ENCODE measurements at places on chromosomes 3 and 15.

- no peak for DNase-seq
These were observed 75.2 kb downstream of the LSM3 start for GRCh38 chr3:14253707-14254382.

DNA sequence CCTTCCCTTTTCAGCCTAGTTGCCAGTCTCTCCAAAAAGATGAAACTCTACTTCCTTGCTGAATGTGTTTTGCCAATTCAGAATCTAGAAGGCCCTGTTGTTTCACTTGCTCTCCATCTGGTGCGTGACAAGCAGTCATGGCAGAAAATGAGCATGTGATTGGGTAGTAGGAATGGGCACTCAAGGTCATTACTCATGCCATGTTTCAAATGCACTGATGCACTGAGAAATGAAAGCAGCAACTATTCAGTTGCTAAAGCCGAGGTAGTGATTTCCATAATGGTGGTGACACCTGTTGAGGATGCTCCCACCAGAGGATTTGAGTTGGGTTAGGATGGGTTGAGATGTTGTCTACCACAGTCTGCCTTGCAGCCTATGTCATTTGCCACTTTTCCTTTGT lies 12.7 kb downstream of the ZBTB38 start:
- DNase-seq = no peak

GRCh38 chr15:90648137-90649070 lies 68.7 kb upstream of the BLM start:
- DNase-seq = peak; percentile 95

DNA sequence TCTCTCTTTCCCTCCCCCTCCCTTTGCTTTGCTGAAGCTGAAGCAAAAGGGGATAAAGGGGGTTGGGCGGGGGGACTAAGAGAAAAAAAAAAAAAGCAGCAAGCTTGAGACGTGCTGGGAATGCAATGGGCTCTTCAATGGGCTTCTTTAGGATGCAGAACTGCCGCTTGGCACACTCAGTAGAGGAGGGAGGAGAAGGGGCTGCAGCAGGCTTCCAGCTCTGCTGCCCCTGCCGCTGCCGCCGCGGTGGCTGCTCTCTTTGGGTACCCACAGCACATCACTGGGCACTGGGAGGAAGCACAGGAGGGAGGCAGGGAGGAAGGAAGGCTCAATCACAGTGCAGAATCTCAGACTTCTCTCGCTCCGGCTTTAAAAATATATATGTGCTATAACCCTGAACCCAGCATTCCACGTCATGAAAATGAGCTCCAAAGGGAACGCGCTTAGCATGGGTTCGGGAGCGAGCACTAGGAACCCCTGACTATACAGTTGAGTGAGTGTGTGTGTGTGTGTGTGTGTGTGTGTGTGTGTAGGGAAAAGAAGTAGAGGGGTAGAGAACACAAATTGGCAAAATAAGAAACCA lies 3.5 kb downstream of the SLITRK3 start:
- DNase-seq = no peak

- DNase-seq = no peak
These were observed 914.5 kb upstream of the EPHA6 start for GRCh38 chr3:95899911-95900310.

DNA sequence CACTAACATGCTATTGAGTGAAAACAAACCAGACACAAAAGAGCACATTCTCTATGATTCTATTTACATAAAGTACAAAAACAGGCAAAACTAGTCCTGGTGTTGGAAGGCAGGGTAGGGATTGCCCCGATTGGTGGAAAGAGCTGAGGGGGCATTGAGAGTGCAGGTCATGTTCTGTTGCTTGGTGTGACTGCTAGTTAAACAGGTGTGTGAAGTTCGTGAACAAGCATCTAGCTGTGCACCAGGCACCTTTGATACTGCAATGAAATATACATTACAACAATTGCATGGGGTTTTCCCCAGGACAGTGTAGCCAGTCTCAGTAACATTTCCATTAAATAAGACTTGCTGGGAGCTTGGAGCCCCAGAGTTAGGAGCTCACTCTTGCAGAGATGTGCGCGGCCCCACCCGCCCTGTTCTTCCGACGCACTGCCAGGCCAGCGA lies 26.3 kb upstream of the THRB start:
- DNase-seq = no peak

- DNase-seq = peak; percentile 1
These were observed 25.2 kb downstream of the GOLGA6D start for GRCh38 chr15:75307778-75308390.

GRCh38 chr15:43852607-43853006 lies 25.8 kb downstream of the WDR76 start:
- no peak for DNase-seq

- DNase-seq = no peak
These were observed 87.7 kb downstream of the ATP10A start for GRCh38 chr15:25775317-25775912.

DNA sequence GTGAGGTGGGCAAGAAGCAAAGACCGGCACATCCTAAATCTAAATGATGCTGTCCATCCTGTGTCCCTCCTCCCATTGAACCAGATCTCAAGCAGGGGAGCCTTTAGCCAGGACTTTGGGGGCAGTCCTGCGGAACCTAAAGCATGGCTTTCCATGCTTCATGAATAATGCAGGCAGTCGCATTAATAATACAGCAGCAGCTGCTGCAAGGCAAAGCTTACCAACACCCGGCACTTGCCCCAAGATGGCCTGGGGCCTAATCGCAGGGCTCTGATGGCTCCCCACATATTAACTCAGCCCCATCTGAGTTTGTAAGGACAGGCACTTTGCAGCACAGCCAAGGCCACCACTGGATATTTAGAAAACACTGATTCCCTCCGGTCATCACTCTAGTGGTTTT lies 114.4 kb downstream of the NTRK3 start:
- DNase-seq = no peak

- peak; percentile 85 for DNase-seq
These were observed 3.0 kb downstream of the SLC51A start for GRCh38 chr3:196219194-196219969.

GRCh38 chr15:77040673-77041072 lies 30.2 kb downstream of the TSPAN3 start:
- DNase-seq = no peak

DNA sequence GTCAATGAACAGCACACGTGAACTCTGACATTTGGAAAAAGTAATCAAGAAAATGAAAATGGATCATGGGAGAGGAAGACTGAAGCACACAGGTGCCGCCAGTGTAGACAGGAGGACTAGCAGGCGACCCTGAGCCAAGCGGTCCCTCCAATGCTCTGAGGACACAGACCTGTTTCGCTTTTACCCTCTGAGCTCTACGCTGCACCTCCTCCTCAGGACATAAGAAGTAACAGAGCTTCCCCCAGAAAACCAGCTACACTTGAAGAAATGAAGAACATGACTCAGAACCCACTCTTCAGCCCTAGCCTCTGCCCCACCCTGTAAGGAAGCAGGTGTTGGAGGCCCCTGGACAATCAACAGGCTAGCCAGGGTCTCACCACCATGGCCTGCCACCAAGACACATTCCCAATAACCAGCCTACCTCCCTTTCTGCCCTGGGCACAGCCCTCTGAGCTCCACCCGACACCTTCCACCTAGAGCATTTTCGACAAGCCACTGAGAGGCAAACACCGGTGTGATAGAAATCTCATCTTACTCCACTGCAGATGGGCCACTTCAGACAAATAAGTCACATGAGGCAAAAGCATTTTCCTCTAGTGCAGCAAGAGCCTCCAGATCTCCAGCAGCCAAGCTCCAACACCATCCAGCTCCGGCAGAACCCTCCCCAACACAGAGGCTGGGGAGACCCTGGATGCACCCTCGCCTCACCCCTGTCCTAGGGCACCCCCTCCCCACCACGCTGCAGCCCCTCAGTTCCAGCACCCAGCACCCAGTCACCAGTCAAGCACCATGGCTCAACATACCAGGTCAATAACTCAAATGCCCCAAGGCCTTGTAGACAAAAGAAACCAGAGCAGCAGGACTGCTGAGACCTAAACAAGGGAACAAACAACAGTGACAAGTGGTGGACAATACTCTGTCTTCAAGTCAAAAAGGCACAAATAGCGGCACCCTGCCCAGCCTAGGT lies 11.4 kb downstream of the FAM174B start:
- DNase-seq = no peak

- DNase-seq = no peak
These were observed 37.8 kb downstream of the CCNL1 start for GRCh38 chr3:157122116-157122515.

GRCh38 chr3:191455257-191455952 lies 5.6 kb upstream of the PYDC2 start:
- peak; percentile 39 for DNase-seq

DNA sequence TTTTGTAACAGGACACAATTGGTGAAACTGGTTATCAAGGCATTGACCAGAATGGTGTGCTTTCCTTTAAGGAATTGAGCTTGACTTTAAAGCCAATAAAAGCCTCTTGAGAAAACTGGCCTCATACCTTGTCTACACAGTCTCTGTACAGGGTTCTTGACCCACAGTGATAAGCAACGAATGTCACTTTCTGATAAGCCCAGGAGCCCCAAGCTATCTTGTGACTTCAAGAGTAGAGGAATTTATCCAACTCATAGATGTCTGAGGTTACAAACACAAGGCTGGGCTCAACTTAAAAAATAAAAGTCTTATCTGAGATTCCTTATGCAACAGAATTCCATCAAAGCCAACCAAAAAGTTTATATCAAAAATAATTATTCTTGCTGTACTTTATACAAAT lies 212.1 kb downstream of the GBE1 start:
- no peak for DNase-seq

DNA sequence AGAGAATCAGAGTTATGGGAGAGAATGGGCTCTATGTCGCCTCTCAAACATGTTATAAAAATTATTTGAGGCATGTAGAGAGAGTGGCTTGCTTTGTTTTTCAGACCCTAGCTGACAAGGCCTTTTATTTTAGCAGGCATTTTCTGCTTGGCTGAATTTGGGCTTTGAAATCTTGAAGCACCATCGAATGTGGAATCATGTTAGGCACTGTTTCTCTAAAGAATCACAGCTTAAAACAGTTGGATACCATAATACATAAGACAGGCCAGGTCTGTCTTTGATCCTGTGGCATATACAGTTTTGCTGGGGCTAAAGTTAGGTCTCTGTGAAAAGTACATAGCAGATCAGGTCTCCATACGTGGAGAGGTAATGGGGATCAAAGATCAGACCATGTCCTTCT lies 142.7 kb downstream of the NEK11 start:
- no peak for DNase-seq

GRCh38 chr3:22713936-22714335 lies 489.2 kb upstream of the UBE2E2 start:
- peak; percentile 95 for DNase-seq

GRCh38 chr3:157065201-157065600 lies 94.7 kb downstream of the CCNL1 start:
- DNase-seq = no peak

GRCh38 chr3:142615171-142615570 lies 19.0 kb downstream of the PLS1 start:
- DNase-seq = no peak

GRCh38 chr3:64199932-64200331 lies 25.3 kb downstream of the PRICKLE2 start:
- no peak for DNase-seq

GRCh38 chr15:48759921-48760320 lies 50.9 kb downstream of the CEP152 start:
- no peak for DNase-seq

DNA sequence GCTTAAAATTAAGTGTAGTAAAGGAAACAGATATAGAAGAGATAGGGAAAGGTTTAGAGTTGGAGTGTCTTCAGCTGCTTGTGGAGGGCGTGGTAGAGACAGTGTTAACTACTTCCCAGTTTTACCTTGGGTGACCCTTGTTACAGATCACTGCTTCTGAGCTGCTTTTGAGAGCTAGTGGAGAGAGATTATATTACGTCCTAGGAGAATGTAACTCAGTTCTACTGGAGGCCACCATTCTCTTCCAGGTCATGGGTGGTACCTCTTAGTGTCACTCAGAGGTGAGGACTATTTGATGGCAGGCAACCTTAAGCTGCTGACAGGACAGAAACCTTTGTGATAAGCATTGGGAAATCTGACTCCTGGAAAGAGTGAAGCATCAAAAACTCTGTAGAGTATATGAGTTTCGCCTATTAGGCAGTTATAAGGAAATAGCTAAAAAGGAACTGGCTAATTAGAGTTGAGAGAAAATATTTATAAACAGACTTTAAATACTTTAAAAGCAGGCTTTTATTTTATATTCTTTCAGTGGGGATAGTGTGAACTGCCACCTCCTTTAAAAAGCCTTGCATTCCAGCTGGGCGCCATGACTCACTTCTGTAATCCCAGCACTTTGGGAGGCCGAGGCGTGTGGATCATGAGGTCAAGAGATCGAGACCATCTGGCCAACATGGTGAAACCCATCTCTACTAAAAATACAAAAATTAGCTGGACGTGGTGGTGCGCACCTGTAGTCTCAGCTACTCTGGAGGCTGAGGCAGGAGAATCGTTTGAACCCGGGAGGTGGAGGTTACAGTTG lies 106.5 kb downstream of the ZNF609 start:
- no peak for DNase-seq

- DNase-seq = no peak
These were observed 78.1 kb downstream of the DCUN1D1 start for GRCh38 chr3:182902236-182902635.

GRCh38 chr15:43893956-43894355 lies 67.2 kb downstream of the WDR76 start:
- no peak for DNase-seq

DNA sequence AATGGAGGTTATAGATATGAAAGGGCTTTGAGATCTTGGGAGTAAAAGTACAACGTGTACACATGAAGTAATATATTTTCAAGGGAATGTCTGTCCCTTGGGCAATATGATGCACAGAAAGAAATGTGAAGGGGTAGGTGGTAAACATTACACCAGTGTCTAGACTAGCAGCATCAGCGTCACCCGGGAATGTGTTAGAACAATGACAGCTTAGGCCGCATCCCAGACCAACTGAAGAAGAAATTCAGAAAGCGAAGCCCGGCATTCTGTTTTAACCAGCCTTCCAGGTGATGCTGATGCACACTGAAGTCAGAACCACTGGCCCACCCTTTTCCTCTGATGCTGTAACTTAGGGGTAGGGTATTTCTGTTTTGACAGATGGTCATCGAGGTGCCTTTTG lies 6.3 kb downstream of the INAFM2 start:
- no peak for DNase-seq

DNA sequence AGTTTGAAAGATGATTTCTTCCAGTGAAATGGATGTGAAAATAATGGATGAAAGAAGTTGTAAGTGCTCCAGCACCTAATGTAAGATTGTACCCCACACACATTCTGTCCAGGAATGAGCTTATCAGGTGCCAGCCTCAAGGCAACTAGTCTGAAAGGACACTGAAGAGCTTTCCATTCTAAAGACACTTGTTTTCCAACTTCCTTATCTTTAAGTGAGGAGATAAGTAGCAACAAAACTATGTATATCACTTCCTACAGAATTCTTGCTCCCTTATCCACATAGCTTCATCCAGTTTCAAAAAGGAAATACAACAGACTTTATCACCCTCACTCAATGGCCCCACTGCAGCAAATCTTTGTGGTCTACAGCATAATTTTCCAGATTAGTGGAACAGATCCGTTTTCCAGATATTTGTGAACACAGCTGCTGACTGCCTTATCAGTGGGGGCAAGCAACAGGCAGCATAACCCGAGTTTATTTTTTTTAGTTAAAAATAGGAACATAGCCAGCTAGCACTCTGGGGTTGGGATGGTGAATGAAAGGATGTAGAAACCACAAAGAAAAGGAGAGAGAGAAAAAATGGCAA lies 60.6 kb downstream of the CD200R1L start:
- no peak for DNase-seq

GRCh38 chr3:132569153-132569552 lies 27.9 kb upstream of the ACKR4 start:
- DNase-seq = no peak

- no peak for DNase-seq
These were observed 20.4 kb upstream of the SATB1 start for GRCh38 chr3:18445401-18446148.
